ENCODE measurements at places on chromosomes 7 and 10. TPM values are rescaled to one million over a fixed set of nuclear protein-coding genes. Genes with fewer than 3 reads are reported as not detected.

The SRRT gene
- 188 TPM for polyA plus RNA-seq

The RAMP3 gene
- polyA plus RNA-seq: 8.6 TPM

The NIPSNAP2 gene
- 114 TPM for polyA plus RNA-seq

The TRPV5 gene
- polyA plus RNA-seq: 1.7 TPM

The LIPN gene
- not detected for polyA plus RNA-seq

The GPR146 gene
- polyA plus RNA-seq: 3.7 TPM

The ITGA8 gene
- 39.0 TPM for polyA plus RNA-seq

The CTBP2 gene
- polyA plus RNA-seq: 100 TPM

The NKX2-3 gene
- not detected for polyA plus RNA-seq

The ZNF503 gene
- polyA plus RNA-seq: 75.9 TPM

The MYO1G gene
- 0.62 TPM for polyA plus RNA-seq

The ASB10 gene
- polyA plus RNA-seq: not detected

The BZW2 gene
- 69.1 TPM for polyA plus RNA-seq

The CARD11 gene
- 1.6 TPM for polyA plus RNA-seq

The C10orf67 gene
- polyA plus RNA-seq: 3.0 TPM

The ARHGEF35 gene
- 27.3 TPM for polyA plus RNA-seq

The PLXDC2 gene
- 34.0 TPM for polyA plus RNA-seq

The INPP5F gene
- 55.0 TPM for polyA plus RNA-seq

The LIPM gene
- polyA plus RNA-seq: not detected

The PNLIPRP2 gene
- not detected for polyA plus RNA-seq

The H2BK1 gene
- polyA plus RNA-seq: not detected

The SORBS1 gene
- 28.2 TPM for polyA plus RNA-seq

The NAT16 gene
- polyA plus RNA-seq: 0.25 TPM

The MACROH2A2 gene
- polyA plus RNA-seq: 77.3 TPM

The STEAP1B gene
- 1.2 TPM for polyA plus RNA-seq

The FAM221A gene
- polyA plus RNA-seq: 23.2 TPM

The OR2A12 gene
- polyA plus RNA-seq: not detected

The SFMBT2 gene
- polyA plus RNA-seq: 8.5 TPM

The CYP3A5 gene
- polyA plus RNA-seq: 2.2 TPM

The PLEKHS1 gene
- polyA plus RNA-seq: 0.30 TPM

The UPK3B gene
- polyA plus RNA-seq: 0.70 TPM

The PCLO gene
- polyA plus RNA-seq: 11.0 TPM

The KCNIP2 gene
- polyA plus RNA-seq: 8.4 TPM

The GHITM gene
- polyA plus RNA-seq: 164 TPM

The SLC26A3 gene
- polyA plus RNA-seq: 0.13 TPM

The RSPH10B2 gene
- polyA plus RNA-seq: 2.0 TPM

The PRKAR2B gene
- 37.4 TPM for polyA plus RNA-seq

Measured in renal pelvis (tissue), 12 donors.